ENCODE measurements at places on chromosomes 12 and 14.

DNA sequence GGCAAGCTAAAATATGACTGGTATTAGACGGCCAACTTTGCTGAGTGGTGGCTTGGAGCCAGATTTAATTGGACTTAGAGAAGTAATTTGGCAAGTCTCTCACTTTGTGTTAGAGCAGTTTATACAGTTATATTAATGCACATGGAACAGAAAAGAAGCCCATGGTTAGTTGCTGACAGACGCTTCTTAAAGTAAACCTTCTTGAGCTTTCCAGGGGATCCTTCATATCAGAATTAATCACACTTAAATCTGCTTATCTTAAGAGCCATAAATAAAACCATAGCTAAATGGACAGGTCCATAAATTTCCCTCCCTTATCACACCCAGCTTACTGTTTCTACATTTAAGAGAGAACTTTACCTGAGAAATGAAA, 9.6 kb downstream of the GSG1 start:
- DNase-seq = no peak

GRCh38 chr12:7144414-7145120, 14.4 kb downstream of the CLSTN3 start:
- DNase-seq = no peak

DNA sequence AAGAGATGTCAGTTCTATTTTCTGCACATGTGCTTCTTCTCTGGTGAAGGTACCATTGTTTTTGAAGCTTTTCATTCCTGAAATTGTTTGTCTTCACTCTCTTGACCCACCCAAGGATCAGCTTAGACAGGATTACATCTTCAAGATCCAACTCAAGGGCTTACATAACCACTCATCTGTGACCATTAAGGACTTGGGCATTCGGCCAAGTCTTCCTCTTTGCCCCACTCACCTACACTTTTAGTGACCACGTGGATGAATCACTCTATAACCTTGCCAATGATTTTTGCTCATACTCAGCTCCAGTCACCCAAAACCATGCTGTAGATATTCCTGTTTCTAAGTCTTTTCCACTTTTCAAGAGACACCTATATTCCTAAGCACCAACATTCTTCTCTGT, 36.5 kb upstream of the SSTR1 start:
- DNase-seq = no peak

DNA sequence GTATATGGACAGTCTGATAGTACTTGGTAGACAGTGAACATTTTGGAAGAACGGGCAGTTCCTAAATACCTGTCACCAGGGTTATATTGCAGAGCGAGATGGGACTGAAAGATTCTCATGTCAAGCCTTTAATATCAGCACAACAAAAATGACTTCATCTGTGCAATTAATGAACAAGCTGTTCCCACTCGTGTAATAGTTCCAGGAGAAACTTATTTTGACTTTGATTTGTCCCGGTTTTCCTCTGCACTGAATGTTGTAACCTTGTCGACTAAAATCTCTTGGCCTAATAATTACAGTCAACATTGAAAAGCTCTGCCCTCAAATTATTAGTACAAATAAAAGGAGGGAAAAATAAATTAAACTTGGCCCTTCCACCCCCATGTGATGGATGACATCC, 79.5 kb downstream of the WASHC3 start:
- no peak for DNase-seq

GRCh38 chr12:74741112-74741511, 203.5 kb downstream of the ATXN7L3B start:
- DNase-seq = no peak

GRCh38 chr14:20697273-20698017, 8.9 kb downstream of the ANG start:
- peak; percentile 83 for DNase-seq

DNA sequence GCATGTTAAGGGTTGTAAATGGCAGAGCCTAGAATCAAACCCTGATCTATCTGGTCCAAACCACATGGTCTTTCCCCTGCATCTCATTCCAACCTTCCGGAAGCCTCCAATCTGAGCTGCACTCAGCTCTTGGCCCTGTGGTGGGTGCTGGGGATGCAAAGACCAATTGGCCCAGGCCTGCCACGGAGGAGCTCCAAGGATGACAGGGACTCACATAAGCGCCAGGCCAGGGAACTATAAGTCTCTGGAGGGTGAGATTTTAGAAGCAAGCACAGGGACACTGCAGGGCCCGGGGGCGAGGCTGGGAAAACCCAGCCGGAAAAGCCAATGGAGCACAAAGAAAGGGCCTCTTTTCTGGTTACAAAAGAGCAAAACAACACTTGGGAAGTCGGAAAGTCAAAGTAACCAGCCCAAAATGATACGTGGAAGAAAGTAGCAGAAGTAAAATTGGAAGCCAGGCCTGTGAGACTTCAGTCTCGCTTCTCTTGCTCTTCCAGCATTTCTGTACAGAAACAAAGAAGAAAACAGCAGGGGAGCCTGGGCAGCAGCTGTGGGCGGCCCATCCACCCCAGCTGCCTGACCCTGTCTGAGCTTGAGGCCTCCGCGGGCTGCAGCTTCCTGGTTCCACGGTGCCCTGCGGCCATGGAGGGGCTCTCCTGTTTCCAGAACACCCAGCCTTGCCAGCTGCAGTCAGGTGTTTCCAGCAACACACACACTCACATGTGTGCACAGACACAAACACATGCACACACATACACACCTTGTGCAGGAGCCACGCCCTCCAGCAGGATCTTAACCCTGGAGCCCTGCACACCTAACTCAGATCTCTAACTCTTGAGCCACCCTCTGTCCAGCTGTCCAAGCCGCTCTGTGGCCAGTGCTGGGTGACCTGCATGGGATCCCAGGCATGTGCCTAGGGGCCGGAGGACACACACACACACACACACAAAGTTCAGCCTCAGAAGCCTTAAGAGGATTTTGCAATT, 178.2 kb downstream of the BCL11B start:
- no peak for DNase-seq
